ENCODE measurements at places on chromosomes 6 and 20.

DNA sequence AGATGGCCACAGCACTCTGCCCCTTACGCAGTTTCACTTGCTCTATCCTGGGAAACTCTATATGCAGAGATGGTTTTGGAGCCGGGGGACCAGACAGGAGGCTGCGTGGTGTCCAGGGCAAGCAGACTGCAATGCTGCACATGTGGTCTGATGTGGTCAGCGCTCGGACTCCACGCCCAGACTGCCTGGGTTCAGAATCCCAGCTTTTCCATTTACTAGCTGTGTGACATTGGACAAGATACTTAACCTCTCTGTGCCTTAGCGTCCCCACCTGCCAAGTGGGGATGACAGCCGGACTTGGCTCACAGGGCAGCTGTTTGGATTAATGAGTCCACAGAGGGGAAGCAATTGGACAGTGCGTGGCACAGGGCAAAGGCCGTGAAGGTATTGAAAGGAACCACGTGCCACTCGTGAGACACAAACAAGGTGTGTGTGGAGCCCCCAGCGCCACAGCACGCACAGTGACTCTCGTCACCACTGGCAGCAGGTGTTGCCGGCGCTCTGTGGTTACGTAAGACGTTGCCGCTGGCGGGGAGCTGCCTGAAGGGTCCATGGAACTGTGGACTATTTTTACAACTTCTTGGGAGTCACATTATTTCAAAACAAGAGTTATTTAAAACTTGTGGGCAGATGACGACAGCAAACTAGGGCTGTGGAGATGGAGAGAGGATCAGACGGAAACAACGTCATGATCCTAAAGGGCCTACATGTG is 201.4 kb downstream of the PREX1 start:
- DNase-seq = no peak

- DNase-seq = no peak
Observed at GRCh38 chr6:85015396-85015990, 251.1 kb upstream of the TBX18 start.

- peak; percentile 22 for DNase-seq
Observed at GRCh38 chr20:5557123-5557522, 193.1 kb upstream of the SHLD1 start.

DNA sequence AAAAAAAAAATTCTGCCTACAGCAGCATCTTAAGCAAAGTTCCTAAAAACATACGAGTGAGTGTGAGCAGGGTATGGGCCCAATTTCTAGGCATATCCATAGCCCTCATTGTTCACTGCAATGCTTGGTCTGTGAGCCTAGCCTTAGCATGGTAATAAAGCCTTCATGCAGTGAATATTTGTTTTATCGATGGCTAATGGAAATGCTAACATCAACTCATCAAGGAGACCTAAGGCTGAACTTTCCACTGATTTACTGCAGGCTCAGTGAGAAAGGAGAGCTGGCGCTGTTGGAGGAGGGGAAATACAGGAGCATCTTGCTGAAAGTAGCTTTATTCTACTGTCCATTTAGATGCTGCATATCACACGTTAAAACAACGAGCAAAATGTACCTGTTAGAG is 139.6 kb upstream of the DTNBP1 start:
- DNase-seq = no peak

DNA sequence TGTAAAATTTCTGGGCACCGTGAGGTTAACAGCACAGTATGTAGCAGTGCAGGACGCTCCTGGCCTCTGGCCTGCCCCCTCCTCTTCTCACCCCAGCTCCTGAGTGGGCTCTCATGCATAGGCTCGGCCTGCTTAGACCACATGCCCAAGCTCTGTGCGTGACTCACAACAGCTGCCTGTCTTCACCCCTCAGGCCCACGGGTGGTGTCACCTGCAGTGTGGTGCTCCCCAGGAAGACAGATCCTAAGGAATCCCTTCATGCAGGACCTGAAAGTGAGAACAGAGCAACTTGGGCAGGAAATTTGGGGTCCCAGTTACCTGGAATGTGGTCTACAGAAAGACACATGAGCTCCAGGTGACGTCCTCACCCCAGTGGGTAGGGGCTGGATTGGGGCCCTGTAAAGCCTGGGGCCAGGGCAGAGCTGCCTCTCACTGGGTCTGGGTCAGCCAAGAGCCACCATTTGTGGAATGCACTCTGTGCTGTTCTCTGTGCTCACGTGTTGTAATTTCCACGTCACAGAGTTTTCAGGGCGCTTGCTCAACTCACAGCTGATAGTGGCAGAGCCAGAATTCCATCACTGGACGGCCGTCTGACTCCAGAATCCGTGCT is 37.0 kb upstream of the PXDC1 start:
- DNase-seq = no peak

DNA sequence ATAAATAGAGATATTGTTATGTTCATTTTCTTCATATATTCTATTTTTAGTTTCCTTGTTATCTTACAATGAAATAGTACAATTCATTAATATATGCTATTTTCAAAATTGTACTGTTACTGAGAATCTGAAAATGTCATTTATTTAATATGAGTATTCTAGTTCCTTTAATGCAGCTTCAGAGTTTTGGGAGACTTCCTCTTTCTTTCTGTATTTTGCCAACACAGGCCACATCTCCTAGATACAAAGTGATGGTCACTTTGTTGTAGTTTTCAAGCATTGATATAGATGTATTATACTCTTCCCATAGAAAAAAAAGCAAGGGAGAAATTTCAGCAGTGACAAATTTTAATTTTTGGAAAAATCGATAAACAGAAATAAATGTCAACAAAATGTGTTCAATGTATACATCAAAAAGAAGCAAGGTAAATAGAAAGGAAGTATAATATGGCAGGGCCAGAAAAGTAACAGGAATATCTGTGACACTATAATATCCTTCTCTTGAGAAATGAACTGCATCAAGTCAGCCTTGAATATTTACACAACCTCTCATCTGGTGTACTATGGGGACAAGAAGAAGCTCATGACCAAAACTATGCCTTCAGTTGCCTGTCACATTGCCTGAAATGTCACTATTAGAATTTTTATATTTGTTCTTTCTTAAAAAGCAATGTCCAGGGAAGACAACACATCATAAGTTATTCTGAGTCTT is 396.0 kb downstream of the TBC1D32 start:
- DNase-seq = no peak

- DNase-seq = no peak
Observed at GRCh38 chr20:1005452-1006027, 3.4 kb upstream of the RSPO4 start.

DNA sequence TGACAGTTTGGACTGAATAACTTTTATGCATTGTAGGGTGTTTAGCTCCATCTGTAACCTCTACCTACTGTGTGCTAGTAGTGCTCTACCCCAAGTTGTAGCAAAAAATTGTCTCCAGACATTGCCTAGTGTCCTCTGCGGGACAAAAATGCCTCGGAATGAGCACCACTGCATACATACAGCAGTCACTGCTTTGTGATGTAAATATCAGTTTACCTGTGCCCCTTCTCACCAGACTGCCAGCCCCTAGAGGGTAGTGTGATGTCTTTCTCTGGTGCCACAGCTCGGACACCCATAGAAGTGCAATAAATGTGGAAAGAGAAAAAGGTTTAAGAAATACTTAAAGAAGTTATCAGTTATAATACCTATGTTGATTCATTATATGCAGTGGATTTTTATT is 25.1 kb downstream of the TMEM200A start:
- no peak for DNase-seq

DNA sequence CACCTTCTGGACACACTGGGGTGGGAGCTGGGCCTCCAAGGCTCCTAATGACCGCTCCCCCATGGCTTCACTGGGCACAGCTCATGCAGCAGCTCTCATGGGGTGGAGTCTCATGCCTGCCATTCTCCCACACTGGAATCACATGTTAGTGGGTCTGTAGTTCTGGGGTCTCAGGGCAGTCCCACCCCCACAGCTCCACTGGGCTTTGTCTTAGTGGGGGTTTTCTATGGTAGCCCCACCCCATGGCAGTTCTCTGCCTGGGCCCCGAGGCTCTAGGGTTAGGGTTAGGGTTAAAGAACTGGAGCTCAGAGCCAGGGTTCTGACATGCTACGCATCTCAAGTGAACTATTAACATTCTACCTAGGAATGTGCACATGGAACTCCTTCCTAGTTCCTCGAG is 139.0 kb downstream of the PCSK2 start:
- no peak for DNase-seq

DNA sequence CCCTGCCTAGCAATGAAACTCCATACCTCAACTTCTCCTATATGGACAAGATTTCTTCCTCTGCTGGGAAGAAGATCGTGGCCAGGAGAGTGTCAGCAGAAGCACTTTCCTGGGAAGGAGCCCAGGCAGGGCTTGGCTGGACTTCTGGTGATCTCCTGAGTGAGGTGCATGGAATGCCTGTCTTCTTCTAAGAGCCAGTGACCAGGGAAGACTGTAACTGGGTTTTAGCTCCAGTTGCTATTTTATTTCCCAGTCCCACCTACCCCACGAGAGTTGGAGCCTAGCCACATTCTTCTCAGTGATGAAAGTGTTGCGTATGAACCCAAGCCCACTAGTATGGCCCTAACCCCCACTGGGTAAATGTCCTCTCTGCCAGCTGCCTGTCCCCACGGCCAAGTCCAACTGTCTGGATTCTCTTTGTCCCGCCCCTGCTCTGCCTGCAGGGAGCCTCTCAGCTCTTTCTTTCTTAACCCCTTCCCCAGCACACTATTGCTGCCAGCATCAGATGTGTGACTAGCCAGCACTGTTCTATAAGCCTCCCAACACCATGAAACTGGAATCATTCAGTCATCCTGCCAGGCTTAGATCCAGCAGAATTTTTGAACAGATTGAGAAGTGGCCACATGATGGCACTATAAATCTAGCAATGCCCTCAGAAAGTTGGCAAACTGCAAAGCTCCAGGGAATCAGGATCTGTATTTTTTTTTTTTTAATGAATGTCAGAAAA is 69.8 kb upstream of the FAM184A start:
- no peak for DNase-seq

DNA sequence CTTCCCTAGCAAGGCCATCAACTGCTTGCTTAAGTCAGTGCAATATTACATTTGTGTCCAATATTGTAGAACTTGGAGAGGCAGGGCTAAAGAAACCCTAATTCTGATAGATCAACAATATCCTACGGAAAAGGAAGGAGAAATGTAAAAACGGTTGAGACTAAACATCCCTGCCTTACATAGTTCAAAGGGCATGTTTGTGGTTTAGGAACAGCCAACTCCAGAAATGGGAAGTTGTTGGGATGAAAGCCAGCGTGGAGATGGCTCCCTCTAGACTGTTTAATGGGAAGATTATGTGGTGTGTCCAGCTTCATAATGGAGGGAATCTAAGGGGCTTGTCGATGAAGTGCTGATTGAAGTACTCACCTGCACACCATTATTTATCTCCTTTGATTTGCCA is 145.3 kb upstream of the TENT5A start:
- DNase-seq = no peak

DNA sequence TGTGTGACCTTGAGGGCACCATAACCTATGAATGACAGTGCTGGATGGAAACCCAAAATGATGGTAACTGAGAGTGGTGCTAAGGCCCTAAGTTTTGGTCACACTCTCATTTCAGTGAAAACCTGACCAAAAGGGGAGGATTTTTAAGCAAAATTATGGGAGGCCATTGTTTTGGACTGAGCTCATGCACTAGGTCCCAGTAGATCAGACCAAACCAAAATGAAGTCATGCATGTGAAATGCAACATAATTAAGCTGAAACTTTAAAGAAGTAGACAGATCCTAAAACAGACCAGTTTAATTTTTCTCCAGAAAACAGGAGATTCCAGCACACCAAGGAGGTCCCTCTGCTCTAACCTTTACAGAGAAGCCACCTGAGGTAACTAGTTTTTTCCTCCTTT is 24.0 kb upstream of the THBS2 start:
- DNase-seq = no peak

- DNase-seq = no peak
Observed at GRCh38 chr20:6213311-6213710, 90.5 kb upstream of the FERMT1 start.

- no peak for DNase-seq
Observed at GRCh38 chr20:54468082-54468481, 7.3 kb upstream of the DOK5 start.

GRCh38 chr20:41192575-41192974 is 55.2 kb downstream of the PLCG1 start:
- no peak for DNase-seq

- no peak for DNase-seq
Observed at GRCh38 chr20:22819112-22819511, 216.0 kb upstream of the SSTR4 start.

GRCh38 chr20:23106271-23106851 is 20.2 kb upstream of the CD93 start:
- DNase-seq = no peak

DNA sequence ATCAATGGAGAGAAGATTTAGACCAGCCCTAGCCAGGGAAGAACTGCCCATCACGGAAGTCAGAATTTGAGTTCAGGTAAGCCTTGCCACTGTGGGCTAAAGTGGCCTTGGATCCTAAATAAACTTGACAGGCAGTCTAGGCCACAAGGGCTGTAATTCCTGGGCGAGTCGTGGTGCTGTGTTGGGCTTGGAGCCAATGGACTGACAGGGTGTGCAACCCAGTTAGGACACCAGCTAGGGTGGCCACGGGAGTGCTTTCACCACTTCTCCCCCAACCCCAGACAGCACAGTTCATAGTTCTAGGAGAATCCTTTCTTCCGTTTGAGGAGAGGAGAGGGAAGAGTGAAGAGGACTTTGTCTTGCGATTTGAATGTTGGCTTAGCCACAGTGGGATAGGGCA is 422.4 kb downstream of the DOK5 start:
- no peak for DNase-seq

- no peak for DNase-seq
Observed at GRCh38 chr6:169240125-169240524, 13.5 kb downstream of the THBS2 start.

DNA sequence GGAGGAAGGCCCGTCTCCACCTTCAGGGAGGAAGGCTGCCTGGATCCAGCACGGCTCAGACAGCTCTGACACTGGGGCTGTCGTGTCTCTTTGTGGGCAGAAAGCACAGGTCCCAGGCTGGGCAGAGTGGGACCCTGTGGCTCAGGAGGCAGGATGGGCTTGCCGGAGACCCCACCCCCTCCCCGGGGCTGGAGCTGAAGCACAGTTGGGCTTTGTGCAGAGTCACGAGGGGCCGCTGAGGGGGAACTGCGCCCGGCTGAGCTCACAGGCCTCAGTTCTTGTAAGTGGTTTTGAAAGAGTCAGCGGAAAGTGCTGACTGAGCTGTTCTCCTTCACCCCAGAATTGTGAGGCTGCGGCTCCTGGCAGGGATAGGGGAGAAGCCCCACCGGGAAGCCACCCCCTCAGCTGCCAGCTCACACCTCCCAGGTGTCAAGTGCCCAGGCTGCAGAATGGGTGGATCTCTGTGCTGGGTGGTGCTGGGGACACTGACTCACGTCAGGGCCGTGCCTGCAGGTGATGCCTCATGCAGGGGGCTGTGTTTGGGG is 145.5 kb upstream of the RNF24 start:
- DNase-seq = peak; percentile 19

Data from stimulated activated CD4-positive, alpha-beta T cell treated with anti-CD3 and anti-CD28 coated beads, Interleukin-2, amount 100 ng/mL, for 4 hours (primary cell).